ENCODE measurements at places on chromosomes 5 and 9.
A peak's percentile ranks its signal among the peaks of the same experiment; 100 is the strongest.

DNA sequence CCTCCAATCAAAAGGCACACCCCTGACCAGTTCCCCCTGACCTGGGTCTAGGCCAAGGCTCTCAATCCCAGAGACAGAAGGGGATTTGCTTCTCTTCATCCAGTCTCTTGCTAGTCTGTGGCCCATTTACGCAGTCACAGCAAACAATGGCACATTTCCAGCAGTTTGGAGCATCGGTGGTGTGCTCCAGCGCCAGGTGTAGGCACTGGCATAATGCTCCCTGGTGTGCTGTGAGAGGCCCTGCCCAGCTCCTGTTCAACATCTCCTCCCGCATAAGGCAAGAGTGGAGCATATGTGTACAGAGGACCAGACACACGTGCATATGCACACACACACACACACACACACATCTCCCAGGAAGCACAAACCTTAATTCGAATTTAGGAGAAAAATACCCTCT is 79.5 kb upstream of the ERCC6L2 start:
- no peak for DNase-seq

- no peak for DNase-seq
Observed at GRCh38 chr9:22131817-22132216, 122.7 kb upstream of the CDKN2B start.

DNA sequence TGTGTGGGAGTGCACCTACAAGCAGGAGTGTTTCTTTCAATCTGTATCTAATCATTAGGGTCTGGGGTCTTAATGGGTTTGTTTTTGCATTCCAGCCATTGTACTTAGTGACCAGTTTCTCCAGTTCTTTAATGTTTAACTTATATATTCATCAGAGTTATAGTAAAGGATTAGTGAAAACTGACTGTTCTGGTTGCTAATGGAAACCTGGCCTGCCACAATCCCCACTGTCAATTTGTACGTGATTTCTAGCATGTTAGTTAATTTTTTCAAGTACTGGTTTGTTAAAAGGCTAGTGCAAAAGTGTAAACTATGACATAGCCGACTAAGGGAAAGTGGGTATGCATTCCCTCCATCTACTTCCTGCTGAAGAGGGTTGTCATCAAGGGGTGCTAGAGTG is 276.1 kb downstream of the HTR1A start:
- DNase-seq: no peak

DNA sequence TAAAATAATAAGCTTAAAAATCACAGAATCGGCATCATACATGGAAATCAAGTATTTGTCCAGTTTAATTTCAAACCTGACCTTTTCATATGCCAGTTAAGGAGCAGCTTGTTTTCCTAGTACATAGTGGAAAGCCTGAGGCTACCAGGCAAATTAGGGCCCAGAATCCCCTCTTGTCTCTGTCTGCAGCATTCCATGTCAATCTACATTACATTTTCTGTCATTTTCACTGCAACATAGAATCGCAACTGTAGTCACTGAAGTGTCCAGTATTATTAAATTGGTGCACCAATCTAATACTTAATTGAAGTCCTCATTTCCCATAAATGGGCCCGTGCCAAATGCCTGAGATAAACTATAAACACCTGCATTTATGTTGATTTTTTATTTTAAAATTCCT is 1352.2 kb upstream of the ACO1 start:
- no peak for DNase-seq

GRCh38 chr5:589173-589572 is 23.0 kb upstream of the CEP72 start:
- DNase-seq: no peak

DNA sequence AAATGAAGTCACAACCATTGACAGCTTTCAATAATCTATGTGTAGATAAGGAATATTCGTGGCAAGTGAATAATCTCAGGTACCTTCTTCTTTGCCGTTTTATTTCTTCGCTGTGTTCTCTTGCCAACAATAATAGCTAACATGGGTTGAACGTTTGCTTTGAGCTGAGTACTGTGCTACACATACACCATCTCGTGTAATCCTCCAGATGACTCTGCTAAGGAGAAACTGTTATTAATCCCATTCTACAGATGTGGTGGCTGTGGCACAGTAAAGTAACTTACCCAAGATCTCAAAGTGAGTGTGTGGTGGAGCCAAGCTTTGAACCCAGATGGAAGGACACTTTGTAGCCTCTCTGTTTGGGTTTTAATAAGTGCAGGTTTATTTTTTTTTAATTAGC is 179.7 kb downstream of the C9orf152 start:
- no peak for DNase-seq

GRCh38 chr5:29796013-29796412 is 1397.5 kb upstream of the CDH6 start:
- DNase-seq: peak; percentile 91

DNA sequence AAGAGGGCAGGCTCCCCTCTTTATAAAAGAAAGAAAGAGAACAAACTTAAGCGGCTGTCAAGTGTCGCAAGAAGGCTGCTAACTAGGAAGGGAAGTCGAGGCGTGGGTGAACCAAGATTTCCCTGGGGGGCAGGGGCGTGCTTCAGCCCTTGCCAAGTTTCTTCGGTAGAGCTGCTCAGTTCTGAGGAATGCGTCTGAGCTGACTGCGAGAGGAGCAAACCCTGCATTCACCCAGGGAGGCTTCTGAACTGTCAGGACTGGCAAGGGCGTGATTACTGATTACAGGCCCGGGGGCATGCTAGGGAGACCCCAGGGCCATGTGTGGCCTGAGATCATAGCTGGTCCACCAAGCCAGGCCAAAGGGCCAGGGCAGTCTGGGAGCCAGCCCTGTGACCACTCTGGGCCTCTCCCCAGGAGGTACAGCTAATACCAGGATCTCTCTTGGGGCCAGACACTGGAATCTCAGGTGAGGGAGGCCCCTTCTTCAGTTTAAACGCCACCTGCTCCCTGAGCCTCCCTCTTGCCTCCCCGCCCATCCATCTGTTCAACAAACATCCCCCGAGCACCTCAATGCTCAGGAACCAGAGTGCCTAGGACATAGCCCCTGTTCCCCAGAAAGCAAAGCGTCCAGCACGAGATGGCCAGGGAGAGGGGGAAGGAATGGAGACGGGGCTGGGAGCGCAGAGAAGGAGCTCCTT is 30.9 kb downstream of the SARDH start:
- DNase-seq: no peak

DNA sequence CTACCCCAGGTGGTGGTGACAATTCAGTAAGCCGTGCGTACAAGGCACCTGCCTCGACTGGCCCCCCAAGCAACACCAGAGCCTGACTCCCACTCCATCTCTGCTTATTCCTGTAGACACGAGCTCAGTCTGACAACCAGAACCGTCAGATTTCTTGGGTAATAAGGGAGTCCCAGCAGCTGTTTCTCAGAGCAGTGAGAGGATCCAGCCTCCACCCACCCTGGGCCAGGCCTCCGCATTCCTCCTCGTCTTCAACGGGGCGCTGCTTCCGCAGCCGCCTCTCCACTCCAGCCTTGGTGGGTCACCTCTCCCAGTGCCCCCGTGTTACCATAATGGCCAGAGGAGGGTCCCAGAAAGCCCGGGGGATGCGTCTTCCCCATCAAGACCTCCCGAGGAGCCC is 27.7 kb upstream of the GFPT2 start:
- DNase-seq: no peak

GRCh38 chr5:7805379-7805778 is 45.6 kb downstream of the CFAP90 start:
- peak; percentile 6 for DNase-seq

- no peak for DNase-seq
Observed at GRCh38 chr5:60023255-60023654, 129.7 kb upstream of the PDE4D start.

GRCh38 chr5:156431956-156432829 is 105.2 kb downstream of the SGCD start:
- DNase-seq: no peak

DNA sequence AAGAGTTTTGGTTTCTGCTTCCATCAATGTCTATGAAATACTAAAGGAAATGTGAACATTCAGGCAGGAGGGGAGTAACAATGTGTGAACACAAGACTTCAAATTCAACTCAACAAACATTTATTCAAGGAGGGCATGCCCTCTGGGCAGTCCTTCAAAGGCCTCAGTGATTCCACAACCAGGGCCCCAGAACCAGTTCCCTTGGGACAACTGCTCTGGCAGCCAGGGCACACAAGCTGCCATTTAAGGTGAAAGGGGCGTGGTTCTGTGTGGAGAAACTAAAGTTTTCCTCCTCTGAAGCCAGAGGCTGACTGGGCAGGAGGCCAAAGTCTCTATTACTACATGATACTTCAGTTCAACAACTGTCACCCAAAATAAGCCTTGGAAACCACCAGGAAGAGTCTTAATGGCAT is 3.2 kb downstream of the RBM18 start:
- DNase-seq: peak; percentile 11

- DNase-seq: no peak
Observed at GRCh38 chr5:83543898-83544297, 72.4 kb downstream of the VCAN start.

GRCh38 chr9:135612437-135612836 is 26.9 kb downstream of the GLT6D1 start:
- no peak for DNase-seq

- no peak for DNase-seq
Observed at GRCh38 chr5:7242118-7242710, 153.7 kb upstream of the ADCY2 start.

DNA sequence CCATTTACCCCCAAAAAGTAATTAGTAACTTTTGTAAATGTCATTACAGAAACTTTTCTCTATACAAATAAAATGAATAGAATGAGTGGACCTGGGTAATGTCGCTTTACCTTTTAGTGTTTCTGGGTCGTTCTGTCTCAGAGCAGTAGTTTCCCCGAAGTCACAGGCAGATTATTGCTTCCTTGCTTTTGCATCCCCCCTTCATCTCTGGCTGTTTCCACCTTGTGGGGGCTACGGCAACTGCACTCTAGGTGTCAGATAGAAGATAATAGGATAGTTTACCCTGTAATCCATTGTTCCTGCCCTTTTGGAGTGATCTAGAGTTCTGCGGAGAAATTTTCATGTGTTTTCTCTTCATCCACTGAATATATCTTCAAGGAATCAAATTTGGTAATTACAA is 68.7 kb downstream of the PRR16 start:
- no peak for DNase-seq

Data from erythroblast (primary cell).